Fibroblast of gingiva (primary cell): ENCODE measurements at places on chromosomes 6 and 20.
A peak's percentile ranks its signal among the peaks of the same experiment; 100 is the strongest.

DNA sequence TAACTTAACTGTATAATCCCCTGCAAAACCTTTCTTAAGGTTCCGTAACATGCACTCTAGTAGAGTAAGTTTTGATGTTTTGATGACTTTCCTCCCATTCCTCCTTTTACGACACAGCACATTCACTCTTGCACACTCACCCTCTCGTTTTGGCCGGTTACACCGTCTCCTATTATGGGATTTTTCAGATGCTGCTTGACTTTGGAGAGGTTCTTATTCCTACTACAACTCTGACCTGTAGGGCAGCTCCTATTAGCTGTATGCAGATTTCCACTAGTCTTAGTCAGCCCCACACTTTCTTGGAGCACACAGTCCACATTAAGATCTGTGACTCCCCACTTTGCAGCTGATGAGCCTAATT, 223.7 kb upstream of the SYNCRIP start:
- DNase-seq: no peak

DNA sequence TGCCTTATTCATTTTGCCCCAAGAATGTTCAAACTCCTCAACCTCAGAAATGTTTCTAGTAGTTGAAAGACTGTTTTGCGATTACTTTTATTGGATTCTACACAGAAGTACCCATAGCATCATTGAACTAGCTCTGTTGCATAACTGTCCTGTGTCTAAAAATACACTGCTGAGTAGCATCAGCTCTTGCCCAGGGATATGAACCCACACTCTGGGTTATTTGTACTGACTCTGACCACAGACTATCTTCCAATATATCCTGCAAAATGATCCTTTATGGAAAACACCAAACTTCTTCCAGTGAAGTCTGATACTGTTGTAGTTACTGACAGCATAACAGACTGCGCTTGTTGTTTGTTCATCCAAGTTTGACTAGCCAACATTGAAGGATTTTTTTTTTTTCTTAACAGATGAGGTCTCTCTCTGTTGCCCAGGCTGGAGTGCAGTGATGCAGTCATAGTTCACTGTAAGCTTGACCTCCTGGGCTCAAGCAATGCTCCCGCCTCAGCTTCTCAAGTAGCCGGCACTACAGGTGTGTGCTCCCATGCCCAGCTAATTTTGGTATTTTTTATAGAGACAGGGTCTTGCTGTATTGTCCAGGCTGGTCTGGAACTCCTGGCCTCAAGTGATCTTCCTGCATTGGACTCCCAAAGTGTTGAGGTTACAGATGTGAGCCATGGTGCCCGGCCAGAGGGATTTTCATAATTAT, 49.9 kb downstream of the TULP4 start:
- DNase-seq: peak; percentile 59

GRCh38 chr6:35634316-35634715, 54.4 kb downstream of the FKBP5 start:
- DNase-seq: no peak

DNA sequence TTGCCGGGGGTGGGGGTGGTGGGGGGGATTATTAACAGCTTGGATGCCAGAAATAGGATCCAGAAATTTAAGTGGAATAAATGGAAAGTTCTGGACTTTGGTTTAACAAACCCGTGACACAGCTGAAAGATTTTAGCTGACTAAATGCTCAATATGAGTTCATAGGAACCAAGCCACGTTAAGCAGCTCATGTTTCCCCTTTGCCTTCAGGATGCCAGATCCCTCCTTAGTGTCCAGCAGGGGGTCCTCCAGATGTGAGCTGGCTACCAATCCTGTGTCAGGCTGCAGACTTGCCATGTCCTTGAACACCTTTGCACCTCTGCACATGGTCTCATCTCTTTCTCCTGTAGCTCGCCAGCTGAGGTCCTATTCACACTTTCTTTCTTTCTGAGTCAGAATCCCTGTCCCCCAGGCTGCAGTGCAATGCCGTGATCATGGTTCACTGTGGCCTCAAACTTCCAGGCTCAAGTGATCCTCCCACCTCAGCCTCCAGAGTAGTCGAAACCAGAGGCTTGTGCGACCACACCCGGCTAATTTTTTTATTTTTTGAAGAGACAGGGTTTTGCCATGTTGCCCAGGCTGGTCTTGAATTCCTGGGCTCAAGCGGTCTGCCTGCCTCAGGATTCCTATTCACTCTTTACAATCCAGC, 133.3 kb upstream of the ARMC2 start:
- peak; percentile 58 for DNase-seq

GRCh38 chr6:86017236-86017635, 374.6 kb upstream of the SYNCRIP start:
- DNase-seq: no peak

DNA sequence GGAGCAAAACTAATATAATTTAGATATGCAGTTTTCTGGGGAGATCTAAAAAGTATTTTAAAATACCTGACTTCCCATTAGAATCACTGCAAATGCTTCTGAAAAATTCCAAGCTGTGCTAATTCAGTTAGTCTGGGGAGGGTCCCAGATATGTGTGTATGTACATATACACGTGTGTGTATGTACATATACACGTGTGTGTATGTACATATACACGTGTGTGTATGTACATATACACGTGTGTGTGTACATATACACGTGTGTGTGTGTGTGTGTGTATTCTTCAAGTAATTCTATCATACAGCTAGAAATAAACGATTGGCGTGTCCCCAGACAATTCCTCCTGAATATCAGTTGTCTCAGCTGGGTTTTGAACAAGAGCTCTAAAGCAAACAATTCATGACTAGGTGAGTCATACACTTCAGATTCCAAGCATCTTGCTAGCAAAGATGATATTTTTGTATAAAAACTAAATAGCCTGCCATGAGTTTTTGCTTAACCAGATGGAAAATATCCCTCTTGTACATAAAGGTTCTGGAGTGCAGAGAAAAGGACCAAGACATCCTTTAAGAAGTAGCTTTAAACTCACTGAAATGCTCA, 58.2 kb downstream of the SPACA1 start:
- DNase-seq: no peak

GRCh38 chr20:9286501-9287461, 217.9 kb downstream of the PLCB4 start:
- no peak for DNase-seq

- no peak for DNase-seq
These were observed 10.9 kb downstream of the VAPB start for GRCh38 chr20:58399926-58400325.

DNA sequence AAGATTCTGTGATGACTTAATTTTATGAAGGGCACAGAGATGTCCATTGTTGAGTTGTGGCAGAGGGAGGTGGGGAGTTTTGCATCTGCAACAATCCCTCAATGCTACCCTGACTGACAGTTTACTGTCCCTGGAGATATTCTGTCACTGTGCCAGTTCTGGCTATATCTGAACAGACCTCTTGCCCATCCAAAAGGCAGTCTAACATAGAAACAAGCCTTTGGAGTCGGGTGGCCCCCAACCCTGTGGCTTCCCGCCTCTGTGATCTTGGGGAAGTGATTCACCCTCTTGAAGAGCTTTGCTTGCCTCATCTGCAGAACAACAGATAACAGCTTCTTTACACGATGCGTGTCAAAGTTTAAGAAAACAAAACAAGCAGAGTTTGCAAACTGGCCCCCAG, 3.8 kb upstream of the E2F1 start:
- no peak for DNase-seq

GRCh38 chr6:22424196-22424595, 127.4 kb upstream of the PRL start:
- DNase-seq: no peak

DNA sequence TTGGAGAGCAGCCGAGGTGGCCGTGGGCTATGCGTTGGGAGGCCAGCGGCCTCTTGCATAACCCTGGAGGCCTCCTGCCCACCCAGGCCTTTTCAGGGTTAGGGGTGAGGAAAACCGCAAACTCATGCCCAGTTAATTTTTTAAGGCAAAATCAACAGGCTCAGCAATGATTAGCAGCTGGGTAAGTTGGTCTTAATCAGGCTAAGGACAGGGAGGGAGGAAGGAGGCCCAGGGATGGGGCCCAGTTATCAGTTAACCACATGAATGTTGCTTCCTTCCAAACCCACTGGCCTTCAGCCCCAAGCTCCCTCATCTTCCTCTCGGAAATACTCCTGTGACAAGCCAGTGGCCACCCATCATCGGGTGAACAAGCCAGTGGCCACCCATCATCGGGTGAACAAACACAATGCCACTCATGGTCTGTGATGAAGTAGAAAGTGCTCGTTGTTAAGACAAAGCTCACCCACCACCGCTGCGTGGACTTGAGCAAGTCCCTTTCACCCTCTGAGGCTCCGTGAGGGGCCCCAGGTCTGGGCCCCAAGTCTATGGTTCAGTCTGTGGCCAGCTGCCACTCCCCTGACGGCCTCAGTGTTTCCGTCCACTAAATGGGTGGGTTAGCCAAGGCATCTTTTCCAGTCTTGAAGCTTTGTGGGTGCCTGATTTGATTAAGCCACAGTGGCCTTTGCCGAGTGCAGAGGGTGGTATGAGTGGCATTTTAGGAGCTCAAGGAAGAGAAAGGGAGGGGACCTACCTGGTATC, 39.4 kb downstream of the HNF4A start:
- DNase-seq: peak; percentile 19
